ENCODE measurements at places on chromosomes 7 and 10.

DNA sequence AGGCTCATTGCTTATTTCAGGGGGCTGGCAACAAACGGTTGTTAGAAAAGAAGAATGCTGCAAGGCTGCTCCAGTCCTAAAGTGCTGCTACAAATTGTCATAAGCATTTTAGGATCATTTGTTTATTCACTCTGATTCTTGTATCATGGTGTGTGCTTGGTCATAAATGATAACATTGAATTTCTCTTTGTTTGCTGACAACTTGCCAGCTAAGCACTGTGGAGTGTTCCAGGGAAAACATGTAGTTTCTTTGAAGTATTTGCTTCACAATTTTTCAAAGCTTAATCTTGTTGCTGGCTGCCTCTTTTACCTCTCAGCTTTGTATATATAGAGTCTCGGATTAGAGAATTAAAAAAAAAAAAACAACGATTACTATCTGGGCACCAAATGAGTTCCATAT lies 263.0 kb downstream of the PHF14 start:
- no peak for DNase-seq

DNA sequence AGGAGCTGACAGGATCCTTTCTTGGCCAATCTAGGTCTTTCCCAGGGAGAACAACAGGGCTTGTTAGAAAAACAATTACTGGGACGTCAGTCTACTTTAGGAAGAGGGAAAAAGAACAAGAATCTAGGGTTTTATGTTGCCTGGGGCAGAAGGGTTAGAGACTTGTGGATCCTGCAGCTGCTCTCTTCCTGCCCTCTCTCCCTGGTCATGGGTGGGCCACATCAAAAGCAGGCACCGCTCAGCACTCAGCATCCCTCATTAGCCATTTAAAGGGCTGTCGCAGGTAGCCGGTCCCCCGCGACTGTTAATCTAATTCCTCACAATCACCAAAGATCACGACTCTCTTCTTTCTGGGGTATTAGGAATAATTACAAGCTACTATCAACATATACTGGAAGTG lies 631.9 kb downstream of the CALN1 start:
- DNase-seq, result no peak

- no peak for DNase-seq
These were observed 421 bp upstream of the NODAL start for GRCh38 chr10:70441895-70442309.

GRCh38 chr7:122692769-122693309 lies 6.1 kb downstream of the RNF133 start:
- DNase-seq, result no peak

DNA sequence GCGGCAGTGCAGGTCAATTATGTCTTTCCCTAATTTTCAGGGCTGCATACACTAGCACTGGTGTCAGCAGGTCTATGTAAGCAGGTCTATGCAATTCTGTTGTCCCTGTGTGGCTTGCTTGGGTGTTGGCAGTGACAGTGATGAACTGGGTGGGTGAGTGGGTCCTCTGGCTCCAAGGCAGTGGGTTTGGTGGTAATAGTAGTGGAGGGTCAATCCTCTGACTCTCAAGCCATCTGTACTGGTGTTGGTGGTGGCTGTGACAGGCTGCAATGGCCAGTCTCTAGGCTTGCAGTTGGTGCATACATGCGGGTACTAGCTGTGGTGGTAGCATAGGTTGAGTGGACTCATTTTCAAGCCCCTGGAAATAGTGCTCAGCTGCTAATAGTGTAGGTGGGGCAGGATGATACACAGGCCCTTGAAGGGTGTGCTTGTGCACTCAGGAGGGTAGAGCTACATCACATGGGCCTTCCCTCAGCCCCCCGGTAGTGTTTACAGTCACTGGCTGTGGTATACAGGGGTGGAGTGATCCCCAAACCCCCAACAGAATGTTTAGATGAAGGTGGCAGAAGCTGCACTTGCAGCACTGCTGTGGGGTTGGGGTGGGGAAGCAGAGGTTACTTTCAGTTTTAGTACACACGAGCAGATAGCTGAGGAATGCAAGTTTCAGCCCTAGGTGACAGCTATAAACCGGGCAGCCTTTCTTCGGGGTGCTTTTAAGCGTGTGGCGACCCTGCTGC lies 331.3 kb downstream of the PCDH15 start:
- no peak for DNase-seq

DNA sequence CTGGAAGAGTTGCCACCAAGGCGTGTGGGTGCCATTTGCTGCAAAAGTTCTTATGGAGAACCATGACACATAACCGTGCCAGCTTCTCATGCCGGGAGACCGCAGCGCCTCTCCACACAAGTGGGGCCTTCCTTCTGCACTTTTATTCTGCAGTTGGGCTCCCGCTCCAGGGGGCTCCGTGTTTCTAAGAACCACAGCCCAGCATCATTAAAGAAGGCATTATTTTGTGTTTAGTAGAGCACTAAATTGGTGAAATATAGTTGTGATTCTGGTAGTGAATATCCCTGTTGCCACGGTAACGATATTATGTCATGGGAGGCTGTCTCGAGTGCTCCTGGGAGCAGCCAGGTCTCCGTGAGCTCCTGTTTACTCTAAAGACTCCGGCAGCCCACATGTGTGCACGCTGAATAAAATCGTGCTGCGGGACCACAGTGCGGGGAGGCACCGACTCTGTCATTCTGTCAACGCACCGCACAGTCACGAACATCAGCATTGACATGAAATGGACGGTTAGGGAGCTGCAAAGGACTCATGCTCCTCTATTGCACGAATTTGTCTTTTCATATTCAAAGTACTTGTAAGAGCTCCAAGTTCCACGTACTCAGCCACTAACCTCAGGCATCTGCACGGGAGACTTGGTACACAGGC lies 68.8 kb upstream of the PITRM1 start:
- no peak for DNase-seq

GRCh38 chr10:129766611-129767550 lies 197.2 kb downstream of the EBF3 start:
- DNase-seq, result no peak

- DNase-seq, result no peak
These were observed 311.9 kb downstream of the HGF start for GRCh38 chr7:81457852-81458522.

DNA sequence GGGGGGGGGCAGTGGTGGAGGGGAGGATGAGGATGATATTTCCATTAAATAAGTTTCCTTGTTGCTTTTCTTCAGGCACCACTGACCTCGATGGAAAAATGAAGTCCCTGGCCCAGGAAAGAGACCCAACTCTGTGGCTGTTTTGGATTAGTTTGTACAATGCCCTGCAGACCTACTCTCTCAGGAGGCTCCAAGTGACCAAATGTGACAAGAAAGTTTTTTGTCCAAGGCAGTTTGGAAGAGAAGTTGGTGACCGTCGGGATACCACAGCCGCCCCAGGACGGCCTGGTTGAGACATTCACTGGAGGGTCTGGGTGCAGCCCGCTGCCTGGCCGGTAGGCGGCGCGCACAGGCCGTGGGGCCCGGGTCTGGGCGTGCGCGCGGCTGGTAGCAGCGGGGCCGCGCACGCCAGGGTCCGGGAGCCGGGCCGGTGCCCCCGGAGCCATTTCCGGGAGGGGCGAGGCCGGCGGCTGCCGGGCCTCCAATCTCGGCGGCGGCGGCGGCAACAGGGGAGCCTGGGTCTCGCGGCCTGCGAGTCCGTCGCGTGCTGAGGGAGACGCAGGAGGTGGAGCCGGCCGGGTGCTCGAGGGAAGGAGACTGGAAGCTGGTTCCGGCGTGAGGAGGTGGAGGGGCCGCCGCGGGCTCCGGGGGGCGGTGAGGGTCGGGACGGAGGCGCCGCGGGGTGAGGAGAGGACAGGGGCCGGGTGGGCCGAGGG lies at the start of gene SGPL1:
TSS of gene SGPL1 (plus strand) at position 445 of the 716 bp plus-strand sequence. CDS start 906 bp downstream, outside the sequence.
- DNase-seq, result peak; percentile 78
